RCC 7860 (cell line): ENCODE measurements at places on chromosomes 2 and 18.
A peak's percentile ranks its signal among the peaks of the same experiment; 100 is the strongest.

DNA sequence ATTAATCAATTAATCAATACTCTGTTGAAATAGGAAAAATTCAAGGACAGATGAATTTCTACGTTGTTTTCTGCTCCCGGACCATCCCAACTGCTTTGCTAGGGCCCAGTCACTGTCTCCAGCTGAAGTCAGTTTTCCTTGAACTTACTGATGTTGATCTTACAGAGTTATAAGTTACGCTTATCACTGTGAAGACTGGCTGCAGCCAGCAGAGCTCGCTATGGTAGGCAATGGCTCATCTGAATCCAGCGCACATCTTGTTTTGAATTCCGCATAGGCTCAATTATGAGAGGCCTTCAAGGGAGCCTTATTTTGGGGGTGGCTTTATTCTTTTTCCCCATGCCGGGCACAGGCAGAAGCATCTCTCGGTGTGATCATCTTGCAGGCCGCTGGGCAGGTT is 2.7 kb downstream of the MC2R start:
- DNase-seq: no peak

GRCh38 chr2:28821295-28821958 is 10.8 kb downstream of the SPDYA start:
- peak; percentile 54 for DNase-seq

GRCh38 chr18:50509012-50509411 is 50.9 kb upstream of the MAPK4 start:
- DNase-seq: no peak

GRCh38 chr2:196994764-196995163 is 68.3 kb upstream of the PGAP1 start:
- no peak for DNase-seq

DNA sequence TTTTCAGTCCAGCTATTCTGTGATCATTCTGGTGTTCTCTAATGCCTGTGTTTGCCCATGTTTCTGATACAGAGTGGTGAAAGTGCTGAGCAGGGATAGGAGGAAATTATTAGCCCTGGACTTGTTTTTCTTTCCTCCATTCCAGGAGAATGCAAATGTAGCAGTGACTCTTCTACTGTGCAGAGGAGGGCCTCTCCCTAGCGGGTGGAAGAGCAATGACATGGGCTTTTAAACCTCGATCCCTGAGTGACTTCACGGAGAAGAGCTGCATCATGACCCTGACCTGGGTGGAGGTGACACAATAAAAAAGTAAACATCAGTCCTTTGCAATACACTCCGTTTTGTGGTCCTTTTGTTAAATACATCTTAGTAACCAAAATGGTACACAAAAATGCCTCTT is 68.0 kb upstream of the NETO1 start:
- DNase-seq: no peak

GRCh38 chr2:174510583-174511189 is 23.9 kb upstream of the GPR155 start:
- DNase-seq: peak; percentile 33

- no peak for DNase-seq
Measured at GRCh38 chr2:48548840-48549239, 18.9 kb downstream of the STON1 start.

- no peak for DNase-seq
Measured at GRCh38 chr18:33928231-33928630, 296.5 kb downstream of the NOL4 start.

- DNase-seq: no peak
Measured at GRCh38 chr18:45828917-45829811, 3.7 kb downstream of the SIGLEC15 start.

DNA sequence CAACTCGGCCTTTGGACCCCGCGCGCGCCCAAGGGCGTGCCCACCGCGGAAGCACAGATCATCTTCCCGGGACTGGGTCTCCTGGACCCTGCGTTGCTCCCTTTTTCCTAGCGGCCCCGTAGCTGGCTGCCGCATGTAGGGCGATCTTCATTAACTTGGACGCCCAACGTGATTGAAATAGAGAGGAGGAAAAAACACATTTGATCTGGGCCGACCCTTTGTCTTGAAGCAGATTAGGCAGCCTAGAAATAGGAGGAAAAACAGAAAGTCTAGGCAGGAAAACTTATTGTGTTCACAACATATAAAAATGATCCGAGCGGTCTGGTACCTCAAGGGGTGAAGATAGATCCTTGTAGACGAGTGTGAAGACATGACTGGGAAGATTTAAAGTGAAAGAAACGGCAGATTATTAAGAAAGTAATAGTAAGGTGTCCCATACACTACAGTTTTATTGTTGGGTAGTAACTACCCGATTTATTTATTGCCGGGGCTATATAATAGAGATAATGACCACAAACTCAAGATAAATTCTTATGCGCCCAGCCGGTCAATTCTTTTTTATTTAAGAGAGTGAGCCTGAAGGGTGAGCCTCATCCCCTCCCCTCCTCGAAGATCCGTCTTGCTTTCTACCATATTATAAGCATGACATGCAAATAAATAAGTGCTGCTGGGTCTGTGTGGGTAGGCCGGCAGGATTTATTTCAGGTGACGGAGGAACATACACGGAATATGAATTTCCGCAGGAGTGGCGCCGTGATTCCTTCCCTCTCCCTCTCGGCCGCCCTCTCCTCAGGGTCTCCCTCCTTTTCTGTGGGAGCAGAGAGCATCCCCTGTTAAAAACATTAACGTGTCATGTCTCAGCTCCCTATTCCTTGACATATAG is 147.4 kb downstream of the MEIS1 start:
- no peak for DNase-seq
